ENCODE measurements at places on chromosomes 1 and 21. TPM values are rescaled to one million over a fixed set of nuclear protein-coding genes. Genes with fewer than 3 reads are reported as not detected.

GON4L gene
- polyA plus RNA-seq = 8.7 TPM

ATP6V1G3 gene
- not detected for polyA plus RNA-seq

- no peak for DNase-seq
These were observed 4.6 kb downstream of the IFFO2 start for GRCh38 chr1:18951818-18952391.

DNA sequence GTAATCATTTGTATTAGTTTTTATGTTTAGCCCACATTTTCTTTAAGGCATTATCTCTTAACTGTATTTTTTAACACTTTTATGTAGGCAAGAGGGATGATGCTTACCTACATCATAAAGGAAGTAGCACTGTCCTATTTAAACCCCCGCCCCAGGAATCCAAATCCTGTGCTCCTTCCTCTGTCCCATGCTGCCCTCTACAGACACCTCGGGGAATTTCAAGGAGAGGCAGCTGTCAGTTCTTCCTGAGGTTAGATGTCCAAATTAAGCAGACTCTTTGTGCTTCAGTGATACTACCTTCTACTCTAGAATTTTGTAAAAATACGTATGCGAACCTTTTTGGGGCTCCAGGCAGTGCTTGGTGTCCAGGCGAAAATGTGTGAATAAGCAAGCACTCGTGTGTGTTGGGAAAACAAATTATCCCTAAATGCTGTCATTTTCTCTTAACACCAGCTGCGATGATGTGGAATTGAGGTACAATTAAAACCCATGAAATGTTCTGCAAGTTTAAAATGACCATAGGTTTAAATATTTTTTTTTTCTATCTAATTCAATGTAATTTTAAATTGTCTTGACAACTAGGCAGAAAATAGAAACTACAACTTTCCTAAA lies 19.2 kb downstream of the CRCT1 start:
- peak; percentile 52 for DNase-seq

ID3 gene
- 10.2 TPM for polyA plus RNA-seq

All from foreskin keratinocyte (primary cell).